ENCODE measurements at places on chromosomes 3 and 15.

- no peak for DNase-seq
Observed at GRCh38 chr15:100311154-100311625, 30.6 kb downstream of the ADAMTS17 start.

DNA sequence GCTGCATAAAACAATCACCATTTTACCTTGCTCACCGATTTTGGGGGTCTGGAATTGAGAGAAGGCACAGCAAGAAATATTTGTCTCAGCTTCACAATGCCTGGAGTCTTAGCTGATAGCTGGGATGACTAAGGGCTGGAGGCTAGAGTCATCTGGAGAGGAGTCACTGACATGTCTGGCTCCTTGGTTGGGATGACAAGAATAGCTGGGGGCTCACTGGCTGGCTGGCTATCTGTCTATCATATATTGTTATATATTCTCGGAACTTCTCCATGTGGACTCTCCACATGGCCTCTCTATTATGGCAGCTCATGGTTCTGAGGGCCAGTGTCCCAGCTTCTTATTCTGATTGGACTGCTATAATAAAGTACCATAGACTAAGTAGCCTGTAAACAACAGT, 20.0 kb upstream of the TRIM71 start:
- DNase-seq: no peak

- no peak for DNase-seq
Observed at GRCh38 chr3:14458434-14459275, 56.2 kb downstream of the SLC6A6 start.

GRCh38 chr15:58761010-58761388, 10.1 kb upstream of the MINDY2 start:
- DNase-seq: no peak

- DNase-seq: no peak
Observed at GRCh38 chr3:100043271-100043670, 71.0 kb downstream of the FILIP1L start.

DNA sequence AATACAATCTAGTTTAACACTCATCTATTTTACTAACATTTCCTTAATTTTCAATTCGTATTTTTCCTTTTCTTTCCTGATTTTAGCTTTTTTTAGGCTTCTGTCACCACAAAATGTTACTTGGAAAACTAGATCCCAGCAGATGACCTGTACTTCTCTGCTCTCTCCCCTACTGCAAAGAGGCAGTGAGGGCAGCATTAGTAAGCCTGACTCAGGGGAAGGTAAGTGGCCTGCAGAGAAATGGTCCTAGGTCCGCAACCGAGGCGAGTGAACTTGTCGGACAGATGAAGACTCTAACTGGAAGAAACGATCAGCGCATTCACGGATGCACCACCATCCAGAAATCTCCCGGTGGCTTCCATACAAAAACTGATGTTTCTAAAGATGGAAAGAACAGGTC, 20.4 kb downstream of the TMEM43 start:
- DNase-seq: no peak

DNA sequence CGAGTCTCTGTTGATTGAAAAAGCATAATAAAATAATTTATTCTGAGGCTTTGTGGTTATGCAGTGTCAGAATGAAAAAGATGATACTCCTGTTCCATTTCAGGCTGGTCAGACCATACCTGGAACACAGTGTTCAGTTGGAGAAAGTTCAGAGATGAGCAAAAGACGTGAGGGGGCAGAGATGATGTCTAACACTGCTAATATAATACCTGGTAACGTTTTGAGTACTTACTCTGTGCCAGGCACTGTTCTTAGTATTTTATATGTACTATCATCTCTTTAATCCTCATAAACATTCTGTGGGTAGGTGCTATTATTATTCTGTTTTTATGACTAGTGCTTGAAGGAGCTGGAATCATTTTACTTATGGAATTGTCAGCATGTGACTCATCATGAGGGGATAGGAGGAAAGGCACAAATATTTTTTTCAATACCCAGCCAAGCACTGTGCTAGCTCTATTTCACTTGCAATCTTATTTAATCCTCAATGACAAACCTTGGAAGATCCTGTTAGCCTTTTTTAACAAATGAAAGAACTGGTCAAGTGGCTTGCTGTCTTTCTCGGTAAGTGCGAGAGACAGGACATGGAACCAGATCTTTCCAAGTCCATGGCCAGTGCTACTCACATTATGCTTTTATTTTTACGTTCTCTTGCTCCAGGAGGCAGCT, 31.8 kb downstream of the IQGAP1 start:
- DNase-seq: no peak

GRCh38 chr3:7640787-7641186, 779.9 kb downstream of the GRM7 start:
- no peak for DNase-seq

GRCh38 chr3:106184540-106185457, 316.0 kb upstream of the CBLB start:
- DNase-seq: no peak

DNA sequence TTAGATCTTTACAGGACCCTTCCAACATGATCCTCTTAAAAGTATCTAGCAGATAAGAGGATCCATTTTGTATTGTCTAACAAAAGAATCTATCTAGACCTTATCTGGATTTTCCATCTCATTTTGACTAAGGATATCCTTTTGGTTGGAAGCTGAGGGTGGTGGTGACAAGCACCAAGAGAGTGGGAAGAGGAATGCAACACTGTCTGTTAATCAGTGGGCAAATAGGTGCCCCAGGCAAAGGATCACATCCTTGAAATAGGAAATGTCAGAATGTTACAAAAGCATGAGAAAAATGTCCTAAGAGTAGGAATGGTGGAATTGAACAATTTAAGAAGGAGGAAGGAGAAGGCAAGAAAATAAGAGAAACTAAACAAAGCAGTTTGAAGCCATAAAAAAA, 420.7 kb upstream of the CNTN3 start:
- DNase-seq: no peak

DNA sequence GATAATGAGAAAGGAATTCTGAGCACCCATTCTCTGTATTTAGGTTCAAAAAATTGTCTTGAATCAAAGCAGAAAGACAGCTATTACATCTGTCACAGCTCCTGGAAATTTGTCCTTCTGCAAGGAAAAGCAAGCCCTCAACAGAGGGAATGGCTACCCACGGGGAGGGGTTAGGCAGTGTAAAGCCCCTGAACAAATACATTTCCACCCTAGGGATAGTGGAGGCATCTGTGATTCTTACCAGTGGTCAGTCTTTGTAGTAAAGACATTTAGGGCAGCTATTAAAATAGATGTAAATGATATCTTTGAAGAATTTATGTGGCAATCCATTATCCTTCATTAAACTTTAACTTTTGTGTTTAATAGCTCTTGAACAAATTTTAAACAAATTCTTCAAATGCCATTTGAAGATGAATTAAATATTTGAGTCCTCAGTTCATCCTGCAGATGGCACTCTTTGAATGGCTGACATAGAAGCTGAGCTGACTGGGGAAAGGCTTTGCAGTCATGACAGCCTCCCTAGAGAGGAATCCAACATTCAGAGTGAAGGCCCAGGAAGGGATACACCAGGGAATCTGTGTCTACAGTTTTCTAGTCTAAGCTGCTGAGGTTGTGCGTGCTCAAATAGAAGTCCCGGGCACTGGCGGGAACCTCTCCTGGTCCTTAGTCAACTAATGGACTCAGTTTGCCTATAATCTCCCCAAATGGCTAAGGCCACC, 359.7 kb upstream of the ROPN1 start:
- no peak for DNase-seq

GRCh38 chr3:69294014-69294766, 91.7 kb downstream of the FRMD4B start:
- DNase-seq: no peak

DNA sequence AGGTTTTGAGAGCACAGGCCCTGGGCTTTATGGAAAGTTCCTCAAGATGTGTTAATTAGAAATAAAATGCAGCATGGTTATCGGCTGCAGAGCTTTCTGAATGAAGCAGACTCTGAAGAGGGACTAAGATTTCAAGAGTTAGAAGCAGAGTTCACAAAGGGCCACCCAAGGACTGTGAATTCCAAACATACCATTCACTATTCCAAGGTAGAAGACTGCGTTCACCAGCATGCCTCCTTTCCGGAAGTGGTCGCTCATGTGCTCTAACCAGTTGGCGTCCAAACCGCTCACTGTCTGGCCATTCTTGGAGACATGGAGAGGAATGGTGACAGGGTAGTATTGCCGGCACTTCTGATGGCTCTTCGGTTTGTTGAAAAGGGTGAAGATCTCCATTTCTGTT, 104.9 kb downstream of the OXNAD1 start:
- DNase-seq: no peak

- DNase-seq: no peak
Observed at GRCh38 chr15:62899090-62899493, 143.5 kb upstream of the TPM1 start.

DNA sequence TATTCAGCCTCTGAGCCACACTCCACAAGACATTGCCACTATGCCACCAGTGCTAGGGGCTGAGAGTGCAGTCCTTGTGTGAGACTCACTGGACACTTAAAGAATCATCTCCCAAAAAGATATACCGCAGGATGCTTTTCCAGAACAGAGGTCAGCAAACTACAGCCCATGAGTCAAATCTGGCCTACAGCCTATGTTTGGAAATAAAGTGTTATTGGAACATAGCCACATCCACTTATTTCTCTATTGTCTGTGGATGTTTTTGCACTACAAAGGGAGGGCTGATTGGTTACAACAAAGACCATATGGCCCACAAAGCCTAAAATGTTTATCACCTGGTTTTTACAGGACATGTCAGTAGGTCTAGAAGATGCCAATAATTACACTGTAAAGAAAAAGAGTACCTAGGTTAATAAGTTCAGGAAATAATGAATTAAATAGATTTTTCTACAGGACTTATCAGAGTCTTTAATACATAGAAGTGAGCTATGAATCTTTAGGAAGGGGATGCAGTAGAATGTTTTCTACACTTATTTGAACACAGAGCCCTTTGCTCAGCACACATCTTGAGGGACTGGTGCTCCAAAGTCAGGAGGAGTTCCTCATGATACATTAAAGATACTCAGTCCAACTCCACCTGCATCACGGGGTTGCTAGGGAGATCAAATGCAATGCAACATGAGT, 26.3 kb downstream of the SRGAP3 start:
- no peak for DNase-seq

DNA sequence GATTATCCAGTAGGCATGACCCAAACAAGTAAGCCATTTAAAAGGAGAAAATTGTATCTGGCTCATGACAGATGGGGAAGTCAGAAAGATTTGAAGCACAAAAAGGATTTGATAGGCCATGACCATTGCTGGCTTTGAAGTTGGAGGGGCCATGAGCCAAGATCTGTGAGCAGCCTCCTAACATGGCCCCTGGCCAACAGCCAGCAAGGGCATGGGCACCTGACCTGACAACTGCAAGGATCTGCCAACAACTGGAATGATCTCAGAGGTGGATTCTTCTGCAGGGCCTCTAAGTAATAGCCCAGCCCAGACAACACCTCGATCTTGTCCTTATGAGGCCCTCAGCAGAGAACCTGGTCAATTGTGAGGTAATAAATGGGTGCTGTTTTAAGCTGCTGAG, 93.0 kb downstream of the ARNT2 start:
- no peak for DNase-seq

DNA sequence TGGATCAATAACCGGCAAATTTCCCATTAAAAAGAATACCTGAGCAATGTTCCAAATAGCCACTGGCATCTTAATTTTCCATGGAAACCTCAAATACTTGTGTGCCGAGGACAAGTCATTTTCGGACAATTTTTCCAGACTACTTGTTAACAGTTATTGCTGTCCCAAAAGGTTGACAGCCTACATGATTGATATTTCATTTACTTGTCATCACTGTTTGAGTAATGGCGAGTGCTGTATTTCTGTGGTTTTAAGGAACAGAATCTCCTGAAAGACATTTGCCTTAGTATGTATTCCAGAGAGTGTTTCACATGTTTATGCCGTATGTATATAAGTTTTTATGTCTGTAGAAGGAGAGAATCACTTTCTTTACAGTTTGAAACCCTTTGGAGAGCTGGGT, 36.7 kb downstream of the MAP2K5 start:
- no peak for DNase-seq

DNA sequence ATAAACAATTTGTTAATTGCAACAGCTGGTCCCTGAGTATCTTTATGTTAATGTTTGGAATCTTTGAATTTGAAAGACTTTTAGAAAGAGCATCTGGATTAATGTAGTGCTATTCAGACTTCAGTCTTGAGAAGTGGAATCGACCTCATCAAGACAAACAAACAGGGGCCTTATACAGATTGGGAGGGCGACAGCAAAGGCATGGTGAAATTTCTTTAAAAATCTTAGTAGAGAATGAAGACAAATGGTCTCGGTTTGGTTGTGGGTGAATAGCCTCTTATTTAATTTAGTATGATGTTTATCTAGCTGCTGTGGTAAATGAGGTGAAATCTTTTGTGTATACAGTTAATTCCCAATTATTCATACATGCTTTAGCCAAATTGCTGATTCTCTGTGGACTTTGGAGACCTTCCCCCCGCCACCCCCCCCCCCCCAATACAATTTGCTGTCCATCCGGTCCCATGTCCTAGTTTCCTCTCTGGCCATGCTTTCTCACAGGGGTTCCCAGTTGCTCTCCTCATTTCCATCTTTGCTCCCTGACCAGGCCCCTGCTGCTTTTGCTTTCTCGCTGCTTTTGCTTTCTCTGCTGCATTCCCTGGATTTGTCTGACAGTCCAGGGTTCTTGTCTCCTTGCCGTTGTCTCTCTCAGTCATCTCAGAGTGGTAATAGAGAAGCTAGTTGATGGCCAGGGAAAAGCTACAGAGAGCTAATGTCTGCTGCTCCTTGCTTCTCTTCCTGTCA, 135.3 kb downstream of the FNDC3B start:
- no peak for DNase-seq

DNA sequence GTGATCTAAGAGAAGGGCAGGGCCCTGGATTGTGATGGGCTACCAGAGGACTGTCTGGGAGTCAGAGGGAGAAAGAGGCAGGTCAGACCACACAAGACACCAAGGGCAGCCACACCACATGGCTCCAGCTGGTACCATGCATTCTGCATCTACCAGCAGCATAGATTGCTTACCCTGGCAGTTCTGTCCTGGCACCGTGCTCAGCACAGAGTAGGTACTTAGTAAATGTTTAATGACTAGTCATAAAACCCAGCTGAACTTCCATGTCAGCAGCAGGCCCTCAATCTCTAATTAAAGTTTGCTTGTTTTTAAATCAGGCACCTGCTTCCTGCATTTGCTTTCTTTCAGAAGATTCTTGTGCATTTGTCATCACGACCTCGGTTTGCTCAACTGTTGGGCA, 77.3 kb upstream of the ATP2B2 start:
- DNase-seq: no peak
